ENCODE measurements at places on chromosomes 16 and 17.
A peak's percentile ranks its signal among the peaks of the same experiment; 100 is the strongest.

GRCh38 chr17:17505610-17506171, 9.5 kb upstream of the RASD1 start:
- no peak for DNase-seq

- DNase-seq, result no peak
Measured at GRCh38 chr16:55853114-55853513, 20.2 kb upstream of the CES1 start.

DNA sequence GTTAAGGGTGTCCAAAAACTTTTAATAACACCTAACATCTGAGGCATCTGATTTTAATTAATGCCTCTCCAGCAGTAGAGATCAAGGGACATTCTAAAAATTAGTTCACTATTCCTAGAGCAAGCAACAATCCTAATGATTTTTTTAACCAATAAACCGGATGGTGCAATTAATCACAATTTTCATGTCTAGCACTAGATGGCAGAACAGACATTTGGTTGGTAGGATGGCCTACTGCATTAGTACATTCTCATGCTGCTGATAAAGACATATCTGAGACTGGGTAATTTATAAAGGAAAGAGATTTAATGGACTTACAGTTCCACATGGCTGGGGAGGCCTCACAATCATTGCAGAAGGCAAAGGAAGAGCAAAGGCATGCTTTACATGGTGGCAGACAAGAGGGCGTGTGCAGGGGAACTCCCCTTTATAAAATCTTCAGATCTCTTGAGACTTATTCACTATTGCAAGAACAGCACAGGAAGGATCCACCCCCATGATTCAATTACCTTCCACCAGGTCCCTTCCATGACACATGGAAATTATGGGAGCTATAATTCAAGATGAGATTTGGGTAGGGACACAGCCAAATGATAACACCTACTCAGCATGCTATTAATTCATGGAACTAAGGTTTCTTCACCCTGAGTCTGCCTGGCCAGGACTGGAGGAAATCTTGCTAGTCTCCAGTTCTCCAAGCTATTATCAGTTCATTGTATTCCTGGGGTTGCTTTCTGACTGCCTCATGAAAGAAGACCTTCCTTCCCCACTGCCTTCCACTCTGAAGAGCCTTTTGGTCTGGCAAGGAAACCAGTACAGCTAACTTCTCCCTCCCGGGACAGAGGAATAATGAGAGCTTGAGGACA, 24.8 kb downstream of the HS3ST3A1 start:
- DNase-seq, result peak; percentile 0

GRCh38 chr16:69890114-69890891, 60.8 kb upstream of the CLEC18A start:
- DNase-seq, result no peak

GRCh38 chr16:72921620-72922019, 126.3 kb downstream of the ZFHX3 start:
- DNase-seq, result no peak

DNA sequence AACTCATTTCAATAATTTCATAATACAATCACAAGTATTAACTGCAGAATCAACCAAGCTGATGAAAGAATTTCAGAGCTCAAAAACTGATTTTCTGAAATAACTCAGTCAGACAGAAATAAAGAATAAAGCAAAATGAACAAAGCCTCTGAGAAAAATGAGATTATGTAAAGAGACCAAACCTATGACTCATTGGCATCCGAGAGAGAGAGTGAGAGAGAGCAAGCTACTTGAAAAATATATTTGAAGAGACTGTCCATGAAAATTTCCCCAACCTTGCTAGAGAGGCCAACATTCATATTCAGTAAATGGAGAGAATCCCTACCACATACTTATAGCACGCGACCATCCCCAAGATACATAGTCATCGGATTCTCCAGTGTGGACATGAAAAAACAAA, 1376.4 kb downstream of the CDH11 start:
- DNase-seq, result no peak

GRCh38 chr16:9033125-9033830, 58.2 kb upstream of the HAPSTR1 start:
- DNase-seq, result no peak

- no peak for DNase-seq
Measured at GRCh38 chr17:63165400-63165799, 199.4 kb downstream of the TANC2 start.

DNA sequence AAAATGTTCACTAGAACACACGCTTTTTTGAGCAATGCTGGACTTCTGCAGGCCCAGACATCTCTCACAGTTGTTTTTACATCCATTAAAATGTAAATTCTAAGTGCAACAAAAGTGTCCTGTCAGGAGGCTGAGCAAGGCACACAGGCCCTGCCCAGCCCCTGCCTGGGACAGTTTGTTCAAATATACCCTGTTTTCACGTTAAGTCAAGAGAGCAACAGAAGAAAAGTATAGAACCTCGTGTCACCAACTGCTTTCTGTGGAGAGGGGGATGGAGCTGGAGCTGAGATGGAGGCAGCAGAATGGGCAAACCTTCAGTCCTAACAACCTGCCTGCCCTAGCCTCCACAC, 4.3 kb upstream of the HOXB2 start:
- no peak for DNase-seq

- DNase-seq, result no peak
Measured at GRCh38 chr17:2051933-2052559, 2.9 kb upstream of the HIC1 start.

DNA sequence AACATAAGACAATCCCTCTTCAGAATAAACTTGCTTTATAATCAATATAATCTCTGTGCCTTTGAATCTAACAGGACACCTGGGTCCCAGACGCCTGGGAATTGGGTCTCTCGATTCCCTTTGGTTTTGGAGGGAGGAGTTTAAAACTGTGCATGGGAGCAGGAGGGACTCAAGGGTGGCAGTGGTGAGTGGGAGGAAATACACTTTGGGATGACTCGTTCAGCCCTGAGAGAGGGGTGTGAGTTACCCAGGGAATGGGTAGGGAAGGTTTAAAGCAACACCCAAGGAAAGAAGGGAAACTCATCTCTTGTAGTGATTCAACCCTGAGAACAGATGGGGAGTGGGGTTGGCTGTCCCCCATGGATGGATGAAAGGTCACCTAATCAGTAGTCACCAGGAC, 1.6 kb downstream of the RANGRF start:
- DNase-seq, result no peak

- DNase-seq, result no peak
Measured at GRCh38 chr17:66673668-66674276, 161.1 kb upstream of the CACNG5 start.

DNA sequence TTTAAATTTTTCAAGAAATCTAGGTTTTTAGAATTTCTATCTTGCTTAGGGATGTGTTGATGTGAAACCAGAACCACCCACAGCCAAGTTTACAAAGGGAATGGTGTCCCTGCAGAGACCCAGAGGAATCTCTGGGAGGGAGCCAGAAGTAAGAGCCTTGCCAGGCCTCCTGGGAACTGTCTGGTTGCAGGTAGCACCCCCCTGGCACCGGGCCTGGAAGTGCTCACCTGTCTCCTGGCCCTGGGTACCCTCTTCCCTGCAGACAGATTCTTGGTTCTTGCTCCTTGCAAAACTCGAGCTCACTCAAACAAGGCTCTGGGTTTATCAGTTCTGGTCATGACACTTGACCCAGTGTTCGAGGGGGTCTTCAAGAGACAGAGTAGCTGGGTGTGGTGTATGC, 24.6 kb upstream of the ZFP90 start:
- DNase-seq, result no peak

GRCh38 chr17:2749058-2749783, at the start of gene CCDC92B:
Gene CCDC92B, minus strand, starts transcription at chr17:2749652. Its CDS starts 14,507 bp downstream, at chr17:2735145.
- no peak for DNase-seq

DNA sequence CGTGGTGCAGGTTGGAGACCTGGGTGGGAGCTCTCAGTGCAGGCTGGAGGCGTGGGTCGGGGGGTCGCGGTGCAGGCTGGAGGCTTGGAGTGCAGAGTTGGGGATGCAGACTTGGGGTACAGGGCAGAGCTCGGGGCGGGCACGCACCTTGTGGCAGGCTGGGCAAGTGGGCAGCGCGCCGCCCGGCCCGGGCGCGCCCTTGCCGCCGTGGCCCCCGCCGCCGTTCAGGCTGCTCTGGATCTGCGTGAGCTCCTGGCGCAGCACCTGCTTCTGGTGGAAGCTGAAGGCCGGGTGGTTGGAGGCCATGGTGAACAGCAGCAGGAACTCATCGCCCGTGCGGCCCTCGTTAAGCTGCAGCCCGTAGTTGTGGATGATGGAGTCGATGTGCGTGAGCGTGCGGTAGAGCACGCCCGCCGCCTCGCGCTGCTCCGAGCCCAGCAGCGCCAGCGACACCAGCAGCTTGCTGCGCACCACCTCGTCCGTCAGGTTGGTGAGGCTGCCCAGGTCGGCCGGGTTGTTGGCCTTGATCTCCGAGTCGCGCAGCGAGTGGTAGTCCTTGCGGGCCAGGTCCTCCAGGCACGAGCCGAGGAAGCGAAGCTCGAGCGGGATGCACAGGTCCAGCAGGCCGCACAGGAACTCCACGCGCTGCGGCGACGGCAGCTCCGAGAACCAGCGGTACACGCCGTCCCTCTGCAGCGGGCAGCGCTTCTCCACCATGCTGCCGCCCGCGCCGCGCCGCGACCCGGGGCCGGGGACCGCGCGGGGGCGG, 1.1 kb downstream of the ZCCHC14 start:
- no peak for DNase-seq

DNA sequence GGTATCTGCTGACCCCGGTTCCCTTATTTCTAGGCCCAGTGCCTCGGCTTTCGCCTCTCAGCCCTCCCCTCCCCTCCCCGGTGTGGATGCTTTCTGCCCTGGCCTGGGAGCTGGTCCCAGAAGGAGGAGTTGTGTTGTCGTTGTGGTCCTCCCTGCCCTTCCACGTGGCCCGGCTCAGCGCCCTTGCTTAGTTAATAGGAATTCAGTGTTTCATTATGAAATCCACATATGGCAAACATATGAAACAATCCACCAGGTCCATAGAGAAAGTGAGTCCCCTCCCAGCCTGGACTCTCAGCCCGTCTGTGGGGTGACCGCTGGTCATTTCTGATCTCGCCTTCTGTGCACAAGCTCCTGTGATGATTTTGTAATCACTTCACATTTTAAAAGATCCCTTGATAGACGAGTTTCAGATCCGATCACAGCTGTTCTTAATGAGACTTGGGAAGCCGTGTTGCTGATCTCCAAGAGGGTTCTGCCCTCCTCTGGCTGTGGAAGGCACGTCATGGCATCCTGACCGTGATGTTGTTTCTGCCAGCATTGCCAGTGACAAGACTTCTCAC, 112.1 kb downstream of the BANP start:
- no peak for DNase-seq

DNA sequence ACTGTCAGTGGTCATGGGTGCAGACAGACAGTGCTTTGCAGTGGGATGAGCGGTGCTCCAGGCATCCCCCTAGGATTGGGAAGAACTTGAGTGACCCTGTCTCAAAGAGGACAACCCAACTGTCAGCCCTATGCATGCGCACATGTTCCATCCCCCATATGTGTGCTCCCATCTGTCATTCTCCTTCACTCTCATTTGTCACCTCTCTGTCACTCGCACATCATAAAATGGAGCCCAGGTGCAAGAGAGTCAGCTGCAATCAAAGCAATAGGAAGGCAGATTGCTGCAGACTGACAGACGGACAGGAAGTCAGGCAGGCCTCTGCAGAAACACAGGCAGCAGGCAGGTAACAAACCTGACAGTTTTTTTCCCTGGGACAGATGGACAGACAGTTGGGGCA, 101.8 kb upstream of the CCL1 start:
- no peak for DNase-seq

GRCh38 chr17:32584792-32585191, 98.0 kb downstream of the CDK5R1 start:
- DNase-seq, result no peak

- no peak for DNase-seq
Measured at GRCh38 chr17:40244255-40244654, 25.2 kb downstream of the WIPF2 start.

DNA sequence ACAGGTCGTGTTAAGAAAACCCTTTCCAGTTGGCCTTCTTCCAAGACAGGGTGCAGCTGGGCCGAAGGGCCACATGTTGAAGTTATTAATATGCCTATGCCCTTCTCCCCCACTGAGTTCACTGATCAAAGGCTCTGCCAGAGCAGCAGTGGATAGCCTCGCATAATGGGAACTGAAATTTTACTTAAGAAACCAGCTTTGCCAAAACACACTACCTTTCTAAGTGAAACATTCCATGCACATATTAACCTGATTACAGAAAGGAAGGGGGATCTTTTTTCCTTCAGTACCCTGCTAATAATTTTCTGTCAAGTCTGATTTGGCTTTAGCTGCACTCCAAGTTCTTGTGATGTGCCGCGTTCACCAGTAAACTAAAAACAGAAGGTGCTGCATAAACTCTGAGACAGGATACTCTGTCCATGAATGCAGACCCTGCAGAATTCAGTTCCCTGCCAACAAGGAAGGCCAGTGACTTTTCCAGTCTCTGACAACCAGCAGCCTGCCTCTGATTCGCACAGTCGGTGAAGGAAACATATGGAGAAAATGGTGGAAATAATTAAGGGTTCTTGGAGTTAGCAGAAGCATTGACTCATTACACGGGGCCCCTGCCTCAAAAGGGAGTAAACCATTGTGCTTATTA, 283.8 kb downstream of the ZFHX3 start:
- no peak for DNase-seq

- no peak for DNase-seq
Measured at GRCh38 chr17:65985571-65985970, 206.4 kb downstream of the CEP112 start.

DNA sequence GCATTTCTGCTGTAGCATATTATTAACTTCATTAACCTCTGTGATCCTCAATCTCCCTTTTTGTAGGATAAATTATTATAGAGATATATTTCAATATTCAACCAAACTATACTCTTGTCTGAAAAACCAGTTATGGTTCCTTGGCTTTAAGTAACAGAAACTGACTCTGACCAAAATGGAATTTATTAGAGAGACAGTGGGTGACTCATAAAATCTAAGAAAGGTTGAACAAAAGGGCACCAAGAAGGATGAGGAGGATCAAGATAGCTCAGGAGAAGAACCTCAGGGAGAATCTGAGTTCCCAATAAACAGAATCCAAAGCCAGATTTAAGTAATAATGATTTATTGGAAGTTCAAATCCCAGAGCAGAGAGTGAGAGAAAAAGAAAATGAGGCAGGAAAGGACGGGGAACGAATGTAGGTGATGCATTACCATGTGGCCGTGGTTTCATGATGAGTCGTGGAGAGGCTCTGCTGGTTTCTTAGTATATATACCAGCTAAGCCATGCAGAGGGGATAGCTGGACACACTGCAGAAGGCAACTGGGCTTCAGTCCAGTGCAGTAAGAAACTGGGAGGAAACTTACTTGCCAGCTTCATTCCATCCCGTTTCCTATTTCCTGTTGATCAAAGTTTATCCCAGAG, 151.5 kb upstream of the GOT2 start:
- DNase-seq, result no peak

DNA sequence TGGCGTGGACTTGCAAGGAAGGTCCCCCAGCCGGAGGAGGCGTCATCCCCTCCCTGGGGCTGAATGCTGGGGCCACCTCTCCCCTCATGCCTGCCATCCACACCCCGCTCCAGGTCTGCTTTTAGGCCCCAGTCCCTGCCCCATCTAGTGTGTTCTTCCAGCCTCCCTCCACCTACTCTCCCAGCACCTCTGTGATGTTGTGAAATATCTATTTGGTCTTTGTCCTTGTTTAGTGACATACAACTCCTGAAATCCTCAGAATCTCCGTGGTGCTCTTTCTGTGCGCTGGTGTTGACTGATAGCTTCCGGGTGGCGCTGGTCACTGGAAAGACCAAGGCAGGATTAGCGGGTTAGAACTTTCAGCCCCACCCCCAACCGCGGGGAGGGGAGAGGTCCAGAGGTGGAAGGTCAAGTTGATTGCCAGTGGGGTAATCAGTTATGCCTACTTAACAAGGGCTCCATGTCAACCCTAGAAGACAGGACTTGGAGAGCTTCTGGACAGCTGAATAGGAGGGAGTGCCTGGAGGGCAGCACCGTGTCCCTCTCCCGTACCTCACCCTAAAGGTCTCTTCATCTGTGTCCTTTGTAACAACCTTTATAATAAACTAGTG, 10.1 kb downstream of the TBC1D24 start:
- DNase-seq, result no peak
